Placental epithelial cell (primary cell): ENCODE measurements at places on chromosomes 7 and 10. TPM values are rescaled to one million over a fixed set of nuclear protein-coding genes. Genes with fewer than 3 reads are reported as not detected.

SPDYE6 gene
- total RNA-seq = not detected in 2 replicates

ADCY1 gene
- under 0.01 and 0.22 TPM in 2 replicates for total RNA-seq

PRKG1 gene
- 0.43 and 1.2 TPM in 2 replicates for total RNA-seq

POMZP3 gene
- total RNA-seq = 4.7 and 7.1 TPM in 2 replicates

SYT15 gene
- total RNA-seq = 0.22 and 0.39 TPM in 2 replicates

KCNH2 gene
- under 0.01 TPM in 2 replicates for total RNA-seq

CACNB2 gene
- under 0.01 TPM in 1 of 2 replicates, not detected in the other for total RNA-seq

LFNG gene
- 0.79 and 9.1 TPM in 2 replicates for total RNA-seq

CALML3 gene
- total RNA-seq = not detected in 2 replicates

UPK3BL2 gene
- 12.2 and 20.2 TPM in 2 replicates for total RNA-seq

SYT15B gene
- total RNA-seq = under 0.01 TPM in 1 of 2 replicates, not detected in the other

GCK gene
- under 0.01 and 0.33 TPM in 2 replicates for total RNA-seq

LRRTM3 gene
- 5.2 and 7.9 TPM in 2 replicates for total RNA-seq

MAGI2 gene
- 9.4 and 9.5 TPM in 2 replicates for total RNA-seq

CHN2 gene
- total RNA-seq = 16.1 and 25.5 TPM in 2 replicates

SPDYE16 gene
- under 0.01 and 0.39 TPM in 2 replicates for total RNA-seq

CLRN3 gene
- total RNA-seq = not detected in 2 replicates

COL1A2 gene
- total RNA-seq = 2,449 and 6,824 TPM in 2 replicates

CCDC126 gene
- 13.3 and 15.0 TPM in 2 replicates for total RNA-seq
